Adrenal gland (tissue), 19 donors: ENCODE measurements at places on chromosomes 11 and 22. TPM values are rescaled to one million over a fixed set of nuclear protein-coding genes. Genes with fewer than 3 reads are reported as not detected.
A peak's percentile ranks its signal among the peaks of the same experiment; 100 is the strongest.

The DENND6B gene
- 21.7 TPM for polyA plus RNA-seq

The IL18 gene
- 11.8 TPM for polyA plus RNA-seq

The PATE2 gene
- polyA plus RNA-seq = not detected

DNA sequence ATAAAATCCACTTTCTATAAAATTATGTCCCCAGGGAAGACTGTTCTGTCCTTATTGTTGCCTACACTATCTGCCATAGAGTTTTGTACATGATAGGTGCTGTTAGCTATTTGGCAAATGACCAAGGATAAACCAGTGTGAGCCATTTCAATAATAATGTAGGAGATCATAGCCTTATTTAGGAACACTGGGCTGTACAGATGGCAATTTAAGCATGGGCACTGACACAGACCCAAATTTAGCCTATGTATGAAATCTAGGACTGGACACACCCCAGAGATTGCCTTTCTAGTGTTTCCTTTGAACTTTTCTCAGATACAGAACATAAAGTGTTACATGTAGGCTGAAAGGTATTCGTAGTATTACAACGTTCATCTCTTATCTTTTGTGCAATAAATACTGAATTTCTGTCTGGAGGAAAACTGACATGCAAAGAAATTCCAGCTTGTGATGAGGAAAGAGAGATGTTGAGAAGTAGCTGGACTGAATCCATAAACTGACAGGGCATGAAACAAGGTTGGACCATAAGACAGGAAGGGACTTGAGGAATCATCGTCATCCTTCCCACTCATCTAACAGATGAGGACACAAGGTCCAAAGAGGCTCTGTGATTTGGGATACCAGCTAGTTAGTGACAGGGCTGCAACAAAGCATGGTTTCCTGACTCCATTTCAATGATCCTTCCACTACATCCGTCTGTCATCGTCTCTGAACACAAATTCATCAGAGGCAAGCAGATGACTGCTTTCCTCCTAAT lies 60.3 kb downstream of the TMPRSS5 start:
- H3K27ac ChIP-seq = no peak overlapping the region
- H3K36me3 ChIP-seq = no peaks in the 10 kb centered on the region
- DNase-seq = no peak
- no peaks in the 10 kb centered on the region for H3K4me1 ChIP-seq
- H3K4me3 ChIP-seq = no peak overlapping the region
- no peaks in the 10 kb centered on the region for H3K27me3 ChIP-seq

DNA sequence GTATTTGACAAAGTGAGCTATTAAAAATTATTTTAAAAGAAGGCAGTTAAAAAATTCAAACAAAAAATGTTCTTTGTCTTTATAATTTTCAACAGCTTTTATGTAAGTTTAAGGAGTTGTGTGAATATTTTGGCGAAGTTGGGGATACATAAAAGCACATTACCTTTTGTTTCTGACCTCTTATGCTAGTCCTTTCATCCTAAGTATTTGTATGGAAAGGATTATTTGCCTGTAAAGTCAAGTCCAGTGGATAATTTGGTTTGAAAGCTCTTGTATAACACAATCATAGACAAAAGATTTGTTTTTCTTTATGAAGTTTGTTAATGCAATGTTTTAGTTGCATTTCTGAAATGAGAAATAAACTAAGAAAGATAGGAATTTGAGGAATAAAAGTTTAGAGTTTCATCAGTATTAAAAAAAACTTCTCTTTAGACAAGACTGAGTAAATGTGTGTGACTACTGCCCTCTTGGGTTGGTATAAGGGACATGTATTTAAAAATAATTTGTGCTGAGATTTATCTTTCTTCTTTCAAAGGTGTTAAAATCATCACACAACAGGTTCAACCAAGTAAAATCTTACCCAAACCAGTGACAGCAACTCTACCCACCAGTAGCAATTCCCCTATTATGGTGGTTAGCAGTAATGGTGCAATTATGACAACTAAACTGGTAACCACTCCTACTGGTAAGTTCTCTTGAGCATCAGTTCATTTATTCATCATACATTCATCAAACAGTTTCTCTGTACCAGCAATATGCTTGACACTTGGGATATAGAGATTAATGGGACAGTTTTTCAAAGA lies 68.2 kb downstream of the EMSY start:
- peaks cover 9% of the 10 kb centered on the region for H3K4me1 ChIP-seq
- H3K4me3 ChIP-seq = no peak overlapping the region
- no peak for DNase-seq
- no peak overlapping the region for H3K27ac ChIP-seq

GRCh38 chr11:110512026-110512425 lies 82.3 kb downstream of the FDX1 start:
- no peak overlapping the region for H3K27ac ChIP-seq
- no peak for DNase-seq
- H3K27me3 ChIP-seq = no peaks in the 10 kb centered on the region
- no peaks in the 10 kb centered on the region for H3K36me3 ChIP-seq

GRCh38 chr11:61828629-61829407 lies 718 bp downstream of the FADS2 start:
- peak overlapping the region; percentile 53 for H3K4me3 ChIP-seq
- peaks cover 54% of the 10 kb centered on the region for H3K4me1 ChIP-seq
- H3K27ac ChIP-seq = peak overlapping the region; percentile 98
- DNase-seq = peak; percentile 85
- H3K36me3 ChIP-seq = no peaks in the 10 kb centered on the region
- H3K27me3 ChIP-seq = no peaks in the 10 kb centered on the region

DNA sequence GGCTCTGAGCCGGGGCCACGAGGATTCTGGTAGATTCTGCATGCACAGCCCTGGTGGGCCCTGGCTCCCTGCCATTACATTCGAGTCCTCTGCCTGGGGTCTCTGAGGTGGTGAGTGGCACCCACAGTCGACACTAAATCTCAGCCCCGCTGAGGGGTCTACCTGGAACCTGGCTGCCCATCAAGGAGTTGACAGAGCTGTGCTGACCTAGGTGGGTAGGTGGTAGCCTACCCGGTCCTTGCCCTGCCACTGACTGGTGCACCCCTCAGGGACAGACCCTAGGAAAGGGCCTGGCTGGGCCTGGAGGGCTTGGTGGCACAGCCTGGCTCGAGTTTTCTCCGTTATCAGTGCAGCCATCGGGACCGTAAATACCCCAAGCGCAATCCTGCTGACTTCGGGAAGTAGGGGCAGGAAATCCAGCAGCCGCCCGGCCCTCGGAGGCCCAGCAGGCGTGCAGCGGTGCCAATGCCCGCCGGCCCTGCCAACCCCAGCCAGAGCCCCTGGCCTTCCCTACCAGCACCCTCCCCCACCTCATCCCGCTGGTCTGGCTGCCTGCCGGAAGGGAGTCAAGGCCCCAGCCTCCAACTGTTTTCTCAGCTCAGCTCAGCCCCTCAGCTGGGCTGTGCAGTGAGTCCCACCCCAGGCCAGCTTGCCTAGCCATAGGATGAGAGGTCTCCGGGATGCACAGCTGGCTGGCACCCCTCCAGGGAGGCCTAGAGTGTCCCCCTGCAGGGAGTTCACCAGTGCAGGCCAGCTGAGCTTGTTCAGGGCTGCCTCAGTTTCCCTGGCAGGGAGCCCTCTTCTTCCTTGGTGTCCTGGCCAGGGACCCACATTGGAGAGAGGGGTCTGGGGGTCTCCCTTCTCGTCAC lies 80.4 kb upstream of the KCNQ1OT1 start:
- no peaks in the 10 kb centered on the region for H3K27me3 ChIP-seq
- no peak overlapping the region for H3K4me3 ChIP-seq
- peak overlapping the region; percentile 92 for H3K27ac ChIP-seq
- H3K4me1 ChIP-seq = peaks cover 49% of the 10 kb centered on the region
- H3K36me3 ChIP-seq = no peaks in the 10 kb centered on the region

DNA sequence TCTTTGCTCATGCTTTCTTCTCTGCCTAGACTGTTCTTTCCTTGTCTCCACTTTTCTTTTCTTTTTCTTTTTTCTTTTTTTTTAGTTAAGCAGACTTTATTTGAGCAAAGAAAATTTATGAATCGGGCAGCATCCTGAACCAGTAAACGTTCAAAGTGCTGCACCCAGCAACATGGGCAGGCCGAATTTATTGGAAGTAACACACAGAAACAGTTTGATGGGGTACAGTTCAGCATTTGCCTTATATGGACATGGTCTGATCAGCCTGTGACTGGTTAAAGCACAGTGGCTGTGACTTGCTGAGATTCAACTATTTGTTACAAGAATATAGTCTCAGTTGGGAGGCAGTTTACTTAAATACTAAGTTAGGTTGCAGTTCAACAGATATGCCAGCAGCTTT lies 16.0 kb downstream of the CD3E start:
- H3K36me3 ChIP-seq = no peaks in the 10 kb centered on the region
- H3K27me3 ChIP-seq = no peaks in the 10 kb centered on the region

DNA sequence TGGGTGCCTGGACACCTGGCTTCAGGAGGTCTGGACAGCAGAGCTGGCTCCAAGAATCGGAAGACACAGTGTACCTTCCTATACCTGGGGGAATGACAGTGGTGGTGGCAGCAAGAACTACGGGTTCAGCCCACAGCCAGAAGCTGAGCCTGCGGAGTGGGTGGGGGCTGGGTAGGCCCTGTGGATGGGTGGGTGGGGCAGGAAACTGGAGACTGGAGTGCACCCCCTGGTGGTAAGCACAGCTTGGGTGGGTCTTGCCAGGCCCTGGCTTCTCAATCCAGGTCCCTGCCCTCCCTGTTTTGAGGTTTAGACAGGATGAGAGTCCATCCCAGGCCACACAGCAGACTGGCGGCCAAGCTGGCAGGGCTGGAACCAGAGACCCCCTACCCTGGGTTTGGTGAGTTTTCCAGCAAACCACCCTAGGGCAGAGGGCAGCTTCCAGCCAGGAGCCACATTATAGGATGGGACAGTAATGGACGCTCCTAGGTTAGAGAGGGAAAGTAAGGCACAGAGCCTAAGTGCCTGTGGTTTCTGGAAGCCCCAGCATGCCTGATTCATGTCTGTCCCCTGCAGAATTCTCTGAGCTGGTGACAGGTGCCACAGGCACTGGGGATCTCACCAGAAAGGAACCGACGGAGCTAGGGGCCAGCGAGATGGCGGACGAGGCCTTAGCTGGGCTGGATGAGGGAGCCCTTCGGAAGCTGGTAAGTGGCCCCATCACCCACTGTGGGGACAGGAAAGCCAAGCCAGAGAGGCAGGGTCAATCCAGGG lies 1.7 kb downstream of the SMTN start:
- peak; percentile 79 for DNase-seq
